RCC 7860 (cell line): ENCODE measurements at places on chromosomes 16 and 17.

- no peak for DNase-seq
These were observed 597.4 kb upstream of the CDH5 start for GRCh38 chr16:65769055-65769465.

GRCh38 chr16:3349175-3349574 lies 6.5 kb upstream of the OR2C1 start:
- no peak for DNase-seq

DNA sequence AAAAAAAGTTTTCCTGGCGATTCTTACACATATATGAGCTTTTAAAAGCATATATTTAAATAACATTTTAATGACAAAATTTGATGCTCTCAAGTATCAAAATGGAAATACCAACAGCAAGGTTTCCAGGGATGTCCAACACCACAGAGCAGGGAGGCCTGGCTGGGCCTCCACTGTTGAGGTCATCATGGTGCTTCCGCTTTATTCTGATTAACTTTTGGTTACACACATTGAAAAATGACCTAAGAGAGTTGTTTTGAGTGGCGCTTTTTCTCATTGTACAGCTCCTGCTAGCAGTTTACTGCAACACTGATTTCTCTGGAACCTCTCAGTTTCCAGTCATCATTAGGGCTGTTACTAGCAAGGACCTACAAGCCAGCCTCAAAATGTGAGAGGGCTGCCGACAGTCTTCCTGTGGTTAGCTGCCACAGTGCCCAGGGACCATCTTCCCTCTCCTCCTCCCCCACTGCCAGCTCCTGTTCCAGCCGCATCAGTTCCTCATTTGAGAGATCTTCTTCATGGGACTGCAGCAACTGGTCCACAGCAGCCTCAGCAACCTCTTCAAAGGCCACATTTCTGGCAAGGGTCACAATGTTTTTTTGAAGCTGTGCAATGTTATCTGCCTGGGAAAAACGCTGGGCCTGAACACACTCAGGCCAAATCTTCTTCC lies 21.3 kb downstream of the DEF8 start:
- no peak for DNase-seq

DNA sequence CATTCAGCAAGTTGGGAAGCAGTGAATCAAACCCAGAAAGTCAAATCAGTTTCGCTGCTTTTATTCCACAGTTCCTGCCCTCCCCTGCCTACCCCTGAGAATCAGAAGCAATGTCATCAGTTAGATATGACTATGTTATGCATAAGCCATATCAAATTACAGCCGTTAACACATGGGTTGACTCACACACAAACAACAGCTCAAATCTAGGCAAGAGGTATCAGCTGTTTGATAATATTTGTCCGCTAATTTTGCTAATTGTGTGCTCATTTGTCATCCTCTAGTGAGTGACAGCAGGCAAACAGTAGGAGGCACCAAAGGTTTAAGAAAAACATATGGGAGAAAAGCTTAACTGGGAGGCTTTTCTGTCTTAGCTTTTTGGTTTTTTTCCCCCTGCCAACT lies 327.4 kb upstream of the CCL2 start:
- no peak for DNase-seq

DNA sequence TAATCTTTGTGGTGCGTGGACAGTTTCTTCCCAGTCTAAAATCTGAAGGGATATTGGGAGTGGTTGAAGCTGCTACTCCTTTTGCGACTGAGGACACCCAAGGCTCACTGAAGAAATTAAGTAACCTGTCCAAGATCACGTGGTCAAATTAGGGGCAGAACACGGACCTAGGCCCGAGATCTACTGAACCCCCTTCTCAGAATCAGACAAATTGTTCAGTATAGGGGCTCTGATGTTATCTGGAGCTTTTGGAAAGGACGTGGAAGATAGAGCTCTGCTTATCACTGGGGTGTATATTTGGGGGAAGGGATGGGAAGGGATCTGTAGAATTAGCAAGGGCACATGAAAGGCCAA lies 857 bp downstream of the TANGO6 start:
- DNase-seq: no peak

DNA sequence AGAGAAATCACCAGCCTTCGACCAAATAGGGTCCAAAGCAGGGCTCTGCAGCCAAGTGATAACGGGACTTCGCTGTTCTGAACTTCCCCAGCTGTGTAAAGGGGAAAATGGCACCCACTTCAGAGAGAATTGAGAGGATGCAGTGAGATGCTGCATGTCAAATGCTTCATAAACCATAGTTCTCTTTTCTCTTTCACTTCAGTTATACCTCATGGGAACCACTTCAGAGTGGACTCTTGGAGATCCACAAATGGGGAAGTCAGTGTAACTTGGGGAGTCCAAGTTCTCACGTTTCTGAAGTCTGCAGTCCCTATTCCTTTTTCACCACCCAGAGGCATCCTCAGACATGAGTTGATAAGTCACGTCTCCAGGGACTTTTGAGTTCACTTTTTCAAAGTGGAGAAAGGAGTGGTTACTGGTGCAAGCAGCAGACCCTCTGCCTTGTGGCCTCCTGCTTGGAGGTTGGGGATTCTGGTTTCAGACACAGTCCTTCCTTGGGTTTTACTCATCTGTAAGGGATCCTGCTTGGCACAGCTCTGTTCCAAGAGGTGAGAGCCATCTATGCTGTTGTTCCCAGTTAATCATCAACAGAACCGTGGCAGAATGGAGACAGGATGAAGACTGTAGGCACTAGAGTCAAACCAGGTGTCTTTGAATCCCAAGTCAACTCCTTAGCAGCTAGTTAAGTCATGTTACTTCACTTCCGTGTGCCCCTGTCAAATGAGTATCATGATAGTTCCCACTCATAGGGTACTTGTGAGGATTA lies 123.4 kb upstream of the NOL11 start:
- no peak for DNase-seq

- no peak for DNase-seq
These were observed 21.2 kb downstream of the SOCS3 start for GRCh38 chr17:78338486-78339259.

DNA sequence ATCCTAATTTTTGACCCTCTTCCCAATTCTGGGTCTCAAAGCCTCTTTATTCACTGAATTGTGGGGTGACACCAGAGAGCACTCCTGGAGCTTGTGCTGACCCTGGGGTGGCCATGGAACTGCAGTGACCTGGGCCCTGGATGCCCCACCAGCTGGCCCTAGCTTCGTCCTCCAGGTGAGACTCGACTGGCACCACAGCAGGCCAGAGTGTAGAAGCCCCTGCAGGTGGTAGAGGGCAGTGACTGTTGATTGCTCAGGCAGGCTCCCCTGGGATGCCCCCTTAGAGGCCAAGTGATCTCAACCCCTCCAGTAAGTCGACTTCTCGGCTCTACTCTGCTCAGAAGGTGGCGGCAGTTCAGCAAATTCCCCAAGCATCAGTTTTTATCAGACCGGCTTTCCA lies 6.4 kb downstream of the FA2H start:
- no peak for DNase-seq

GRCh38 chr16:16830973-16831372 lies 452.0 kb downstream of the NPIPA7 start:
- no peak for DNase-seq

- DNase-seq: no peak
These were observed 16.3 kb downstream of the TTLL6 start for GRCh38 chr17:48800626-48801217.

DNA sequence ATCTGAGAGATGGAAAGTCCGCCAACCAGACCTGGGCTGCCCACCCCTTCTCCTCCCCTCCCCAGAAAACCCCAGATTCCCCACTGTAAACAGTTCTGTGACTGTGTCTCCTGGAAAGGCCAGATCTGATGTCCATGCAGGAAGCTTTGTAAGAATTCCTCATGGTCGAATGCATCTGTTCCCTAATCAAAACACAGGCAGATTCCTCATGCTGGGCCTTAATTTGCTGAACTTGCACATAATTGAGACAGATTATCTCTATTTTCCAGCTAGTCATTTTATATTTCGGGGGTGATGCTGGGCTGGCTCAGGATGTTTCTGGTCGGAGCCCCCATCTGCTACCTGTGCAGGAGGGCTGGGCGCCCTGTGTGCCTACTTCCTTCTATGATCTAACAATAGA lies 233.6 kb upstream of the ASIC2 start:
- no peak for DNase-seq

DNA sequence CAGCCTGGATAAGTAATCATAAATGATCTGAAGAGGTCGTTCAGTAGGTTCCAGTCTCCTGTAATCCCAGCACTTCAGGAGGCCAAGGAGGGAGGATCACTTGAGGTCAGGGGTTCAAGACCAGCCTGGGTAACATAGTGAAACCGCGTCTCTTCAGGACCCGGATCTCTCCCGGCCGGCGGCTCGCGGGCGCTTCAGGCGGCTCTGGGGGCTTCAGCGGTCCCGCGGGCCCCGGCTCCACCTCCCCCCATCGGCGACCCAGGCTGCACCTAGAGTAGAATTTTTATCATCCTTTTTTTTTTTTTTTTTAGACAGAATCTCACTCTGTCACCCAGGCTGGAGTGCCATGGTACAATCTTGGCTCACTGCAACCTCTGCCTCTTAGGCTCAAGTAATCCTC lies 95.9 kb downstream of the ABCC12 start:
- no peak for DNase-seq

GRCh38 chr16:84368308-84368996 lies at the start of gene ATP2C2:
TSS of gene ATP2C2 (plus strand) at chr16:84368538. CDS start at chr16:84368616, 78 bp downstream.
- no peak for DNase-seq

GRCh38 chr17:45050481-45051059 lies 862 bp downstream of the DCAKD start:
- peak; percentile 22 for DNase-seq

DNA sequence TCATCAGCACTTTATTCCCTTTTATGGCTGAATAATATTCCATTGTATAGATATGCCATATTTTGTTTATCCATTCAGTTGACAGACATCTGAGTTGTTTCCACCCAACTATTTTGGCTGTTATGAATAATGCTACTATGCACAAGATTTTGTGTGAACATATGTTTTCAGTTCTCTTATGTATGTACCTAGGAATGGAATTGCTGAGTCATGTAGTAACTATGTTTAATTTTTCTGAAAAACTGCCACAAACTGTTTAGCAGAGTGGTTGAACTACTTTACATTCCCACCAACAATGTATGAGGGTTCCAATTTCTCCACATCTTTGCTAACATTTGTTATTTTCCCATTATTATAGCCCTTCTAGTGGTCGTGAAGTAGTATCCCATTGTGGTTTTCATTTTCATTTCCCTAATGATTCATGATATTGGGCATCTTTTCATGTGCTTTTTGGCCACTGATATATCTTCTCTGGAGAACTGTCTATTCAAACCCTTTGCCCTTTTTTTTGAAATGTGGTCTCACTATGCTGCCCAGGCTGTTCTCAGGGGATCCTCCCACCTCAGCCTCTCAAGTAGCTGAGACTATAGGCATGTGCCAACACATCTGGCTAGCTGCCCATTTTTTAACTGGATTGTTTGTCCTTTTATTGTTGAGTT lies 26.3 kb downstream of the SMURF2 start:
- peak; percentile 35 for DNase-seq

- DNase-seq: peak; percentile 11
These were observed 957 bp downstream of the OXLD1 start for GRCh38 chr17:81665205-81666091.
